Putamen (tissue), 1 donor: ENCODE measurements at places on chromosomes 7 and 10.

- no peak for DNase-seq
Measured at GRCh38 chr7:134806197-134806596, 26.8 kb downstream of the CALD1 start.

DNA sequence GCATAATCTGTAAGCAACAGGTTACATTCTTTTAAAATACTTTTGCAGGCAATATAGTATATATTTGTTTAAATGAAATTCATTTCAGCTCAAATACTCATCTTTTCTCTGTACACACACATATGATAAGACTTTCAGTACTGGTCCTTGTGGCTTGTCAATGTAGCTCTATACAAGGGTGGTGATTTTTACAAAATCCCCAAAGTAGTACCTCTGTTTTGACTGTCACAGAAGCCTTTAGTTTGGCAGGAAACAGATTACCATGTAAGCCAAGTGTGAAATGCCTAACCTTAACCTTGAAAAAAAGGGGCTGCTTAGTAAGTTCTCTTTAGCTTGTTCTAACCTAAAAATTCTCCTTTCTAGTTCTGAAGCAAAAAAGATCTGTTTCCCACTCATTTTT lies 87.9 kb downstream of the KCND2 start:
- no peak for DNase-seq

GRCh38 chr10:14380746-14381145 lies 50.0 kb upstream of the FRMD4A start:
- DNase-seq = no peak

DNA sequence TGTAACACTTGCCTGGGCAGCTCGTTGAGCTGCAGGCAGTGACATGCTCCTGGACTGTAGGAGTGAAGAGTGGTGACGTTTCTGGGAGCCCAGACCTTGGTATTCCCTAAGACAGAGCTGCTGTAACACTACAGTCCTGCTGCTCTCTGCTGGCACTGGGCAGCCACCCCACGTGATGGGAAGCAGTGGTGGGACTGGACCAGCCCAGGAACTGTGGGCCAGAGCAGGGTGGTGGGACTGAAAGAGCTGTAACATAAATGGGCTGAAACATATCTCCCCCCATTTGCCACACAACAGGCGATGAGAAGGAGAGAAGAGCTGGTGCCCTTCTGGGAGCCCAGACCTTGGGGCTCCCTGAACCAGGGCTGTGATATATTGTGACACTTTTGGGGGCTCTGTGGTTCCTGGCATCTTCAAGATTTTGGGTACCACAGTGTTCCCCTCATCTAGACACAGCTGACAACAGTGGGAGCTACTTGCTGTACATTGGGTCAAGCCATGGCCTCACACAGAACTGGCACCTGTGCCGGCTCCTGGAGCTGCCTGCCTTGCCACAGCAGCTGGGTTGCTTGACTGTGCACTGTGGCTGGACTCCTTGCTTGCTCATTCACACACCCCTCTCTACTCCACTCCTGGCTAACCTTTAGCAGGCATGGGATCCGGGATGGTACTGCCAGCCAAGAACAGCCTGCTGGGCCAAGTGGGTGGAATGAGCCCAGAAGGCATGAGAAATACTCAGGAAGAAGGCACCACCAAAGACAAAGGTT lies 161.3 kb upstream of the PCDH15 start:
- no peak for DNase-seq
